ENCODE measurements at places on chromosomes 6 and 20.

DNA sequence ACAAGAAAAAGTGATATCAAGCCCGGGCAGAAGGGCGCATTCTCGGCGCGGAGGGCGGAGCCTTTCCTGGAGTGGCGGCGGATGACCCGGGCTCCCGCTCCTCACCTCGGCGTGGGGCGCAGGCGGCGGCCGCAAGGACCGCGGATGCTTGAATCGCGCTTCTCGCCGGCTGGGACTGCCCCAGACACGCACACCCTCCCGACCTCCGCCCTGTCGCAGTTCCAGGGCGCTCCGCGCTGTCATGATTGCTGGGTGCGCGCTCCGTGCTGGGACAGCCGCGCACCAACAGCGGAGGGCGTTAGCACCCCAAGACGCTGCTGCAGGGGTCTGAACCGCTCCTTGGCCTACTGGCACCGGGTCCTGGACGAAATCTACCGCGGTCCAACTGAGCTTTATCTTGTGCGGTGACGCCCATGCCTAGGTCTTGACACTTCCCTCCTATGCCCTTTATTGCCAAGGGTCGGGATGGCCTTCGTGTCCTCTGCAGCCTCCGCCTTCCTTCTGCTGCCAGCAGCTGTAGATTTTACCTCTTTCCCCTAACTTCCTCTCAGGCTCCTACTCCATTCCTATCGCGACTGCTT, 43.3 kb downstream of the IRAK1BP1 start:
- DNase-seq, result peak; percentile 50

GRCh38 chr6:13550656-13551055, 23.7 kb upstream of the SIRT5 start:
- no peak for DNase-seq

DNA sequence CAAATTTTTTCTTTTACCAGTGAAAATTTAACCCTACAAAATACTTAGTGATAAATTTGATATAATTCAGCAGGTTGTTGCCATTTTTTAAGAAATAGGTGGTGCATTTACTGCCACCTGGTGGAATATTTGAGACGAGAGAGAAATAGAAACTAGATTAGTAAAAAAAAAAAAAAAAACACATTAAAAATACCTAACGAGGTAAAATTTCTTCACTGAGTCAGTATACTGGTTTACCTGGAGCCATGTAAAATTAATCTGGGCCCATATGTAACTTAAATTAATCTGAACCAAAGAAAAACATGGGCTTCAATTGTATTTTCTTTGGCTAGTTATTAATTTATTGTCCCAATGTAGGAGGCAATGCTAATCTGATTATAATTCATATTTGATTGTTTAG, 520.8 kb downstream of the EPM2A start:
- peak; percentile 58 for DNase-seq

DNA sequence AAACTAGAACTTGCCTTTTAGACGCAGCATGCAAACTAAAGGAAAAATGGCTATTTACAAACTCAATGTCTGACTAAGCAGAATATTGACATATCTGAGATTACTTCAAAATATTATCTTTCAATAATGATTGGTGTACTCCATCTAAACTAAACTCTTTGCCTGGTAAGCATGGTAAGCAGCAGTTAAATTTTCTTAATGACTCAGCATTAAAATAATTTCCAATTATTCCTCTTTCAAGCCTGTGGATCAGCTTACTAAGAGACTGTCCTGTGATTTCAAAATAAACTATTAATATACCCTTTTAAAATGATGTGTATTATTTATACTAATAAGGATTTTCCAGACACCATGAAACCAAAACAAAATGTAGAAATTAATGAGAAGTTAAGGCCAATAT, 226.8 kb upstream of the THEMIS start:
- DNase-seq, result no peak

GRCh38 chr20:60690771-60691170, 561.3 kb upstream of the CDH4 start:
- no peak for DNase-seq

GRCh38 chr20:32967961-32968457, 36.2 kb downstream of the SUN5 start:
- no peak for DNase-seq

DNA sequence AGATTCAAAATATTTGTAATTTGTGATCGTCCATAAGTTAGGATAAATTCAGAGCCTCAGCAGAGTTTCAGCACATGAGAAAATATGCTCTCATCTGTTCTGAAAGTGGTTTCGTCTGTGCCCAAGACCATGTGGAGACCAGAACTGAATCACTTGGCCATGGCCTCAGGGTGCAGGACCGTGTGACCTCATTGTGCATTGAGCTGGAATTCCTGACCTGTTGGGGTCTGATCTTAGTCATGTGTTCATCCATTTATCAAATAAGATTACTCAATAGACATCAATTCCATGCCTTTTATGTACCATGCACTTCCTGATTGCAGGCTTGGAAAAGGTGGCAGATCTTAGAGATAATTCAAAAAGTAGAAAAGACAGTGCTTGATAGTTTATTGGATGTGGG, 680.5 kb downstream of the QKI start:
- no peak for DNase-seq

- DNase-seq, result no peak
These were observed 69.2 kb upstream of the ESR1 start for GRCh38 chr6:151738267-151738666.

- DNase-seq, result no peak
These were observed 20.4 kb downstream of the ARMC2 start for GRCh38 chr6:108868647-108869046.

- DNase-seq, result peak; percentile 64
These were observed 58.8 kb downstream of the REV3L start for GRCh38 chr6:111423960-111424846.

DNA sequence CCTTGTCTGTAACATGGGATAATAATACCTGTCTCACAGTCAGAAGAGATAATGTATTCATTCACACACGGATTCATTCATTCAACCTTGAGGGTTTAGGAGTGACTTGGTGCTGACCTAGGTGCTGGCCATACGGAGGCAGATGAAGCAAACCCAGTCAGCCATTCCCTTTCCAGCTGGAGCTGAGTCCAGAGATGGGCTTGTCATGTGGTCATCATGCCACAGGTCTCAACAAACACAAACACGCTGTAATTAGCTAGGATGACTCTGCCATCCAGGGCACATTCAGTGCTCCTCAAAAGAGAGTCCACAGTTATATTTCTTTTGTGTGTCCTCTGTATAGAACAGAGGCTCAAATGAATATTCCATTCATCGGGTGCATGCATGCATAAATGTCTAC, 19.5 kb upstream of the PRELID3B start:
- DNase-seq, result no peak

- no peak for DNase-seq
These were observed 101.1 kb upstream of the LRFN2 start for GRCh38 chr6:40688214-40688761.

DNA sequence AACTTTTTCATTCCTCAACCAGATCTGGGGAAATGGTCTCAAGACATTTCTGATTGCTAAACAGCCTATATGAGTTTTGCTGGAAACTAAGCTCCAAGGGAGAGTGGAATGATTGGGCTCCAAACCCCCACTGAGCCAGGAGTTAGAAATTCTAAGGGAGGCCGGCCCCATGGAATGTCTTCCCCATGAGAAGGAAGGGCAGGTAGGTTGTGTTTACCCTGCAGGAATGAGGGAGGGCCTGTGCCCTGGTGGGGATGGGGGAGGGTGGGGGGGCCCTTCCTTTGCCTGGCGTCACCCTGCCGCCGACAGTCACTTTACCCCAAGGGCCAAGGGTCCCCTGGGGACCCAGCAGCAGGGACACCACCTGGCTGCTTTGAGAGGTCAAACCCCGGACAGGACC, 298.9 kb downstream of the TFAP2C start:
- no peak for DNase-seq

- DNase-seq, result no peak
These were observed 442.4 kb upstream of the SOX4 start for GRCh38 chr6:21151119-21151518.

DNA sequence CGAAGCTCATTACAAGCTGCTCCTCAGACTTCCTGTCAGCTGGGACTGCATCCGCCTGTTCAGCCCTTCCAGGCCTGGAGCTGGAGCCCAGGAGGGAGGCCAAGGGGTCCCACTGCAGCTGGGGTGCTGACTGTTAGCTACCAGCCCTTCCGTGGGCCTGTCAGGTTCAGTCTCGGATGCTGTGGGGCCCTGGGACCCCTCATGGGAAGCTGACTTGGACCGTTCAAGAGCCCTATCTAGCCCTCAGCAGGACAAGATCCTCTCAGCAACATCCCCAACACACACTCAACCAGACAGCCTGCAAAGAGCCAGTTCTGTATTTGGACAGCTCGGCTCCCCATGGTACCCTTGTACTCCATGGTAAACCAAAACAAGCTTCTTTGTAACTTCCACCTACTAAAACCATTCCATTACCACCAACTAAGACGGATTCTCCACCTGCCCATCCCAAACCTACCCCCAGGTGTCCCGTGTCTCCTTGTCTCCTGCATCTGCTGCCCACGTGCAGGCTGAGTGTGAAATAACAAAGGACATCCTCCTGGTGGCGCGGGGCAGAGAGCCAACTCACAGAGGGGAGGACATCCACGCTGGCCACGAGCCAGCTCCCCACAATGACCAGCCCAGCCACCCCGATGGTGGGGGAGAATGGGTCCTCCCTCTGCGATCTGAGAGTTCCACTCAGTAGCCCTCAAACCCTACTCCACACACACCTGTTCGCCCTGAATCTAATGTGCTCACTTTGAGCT, 111.2 kb downstream of the TAF4 start:
- no peak for DNase-seq

DNA sequence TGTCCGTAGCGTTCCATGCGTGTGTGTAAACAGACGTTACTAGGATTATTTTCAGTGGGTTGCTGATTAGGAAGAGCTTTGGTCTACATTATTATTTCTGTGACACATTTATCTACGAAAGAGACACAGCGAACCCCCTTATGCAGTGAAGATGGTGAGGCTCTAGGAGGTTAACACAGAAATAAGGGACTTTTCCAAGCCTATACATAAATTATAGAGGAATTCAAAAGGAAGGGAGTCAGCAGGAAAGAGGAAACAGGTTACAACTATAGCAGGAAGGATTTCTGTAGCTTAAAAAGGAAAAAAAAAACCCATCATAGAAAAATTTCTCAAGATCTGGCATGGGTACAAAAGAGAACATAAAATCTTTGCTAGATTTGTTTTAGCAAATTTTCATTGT, 12.9 kb upstream of the RPS6KA2 start:
- no peak for DNase-seq

GRCh38 chr6:21905531-21905930, 312.0 kb downstream of the SOX4 start:
- no peak for DNase-seq

DNA sequence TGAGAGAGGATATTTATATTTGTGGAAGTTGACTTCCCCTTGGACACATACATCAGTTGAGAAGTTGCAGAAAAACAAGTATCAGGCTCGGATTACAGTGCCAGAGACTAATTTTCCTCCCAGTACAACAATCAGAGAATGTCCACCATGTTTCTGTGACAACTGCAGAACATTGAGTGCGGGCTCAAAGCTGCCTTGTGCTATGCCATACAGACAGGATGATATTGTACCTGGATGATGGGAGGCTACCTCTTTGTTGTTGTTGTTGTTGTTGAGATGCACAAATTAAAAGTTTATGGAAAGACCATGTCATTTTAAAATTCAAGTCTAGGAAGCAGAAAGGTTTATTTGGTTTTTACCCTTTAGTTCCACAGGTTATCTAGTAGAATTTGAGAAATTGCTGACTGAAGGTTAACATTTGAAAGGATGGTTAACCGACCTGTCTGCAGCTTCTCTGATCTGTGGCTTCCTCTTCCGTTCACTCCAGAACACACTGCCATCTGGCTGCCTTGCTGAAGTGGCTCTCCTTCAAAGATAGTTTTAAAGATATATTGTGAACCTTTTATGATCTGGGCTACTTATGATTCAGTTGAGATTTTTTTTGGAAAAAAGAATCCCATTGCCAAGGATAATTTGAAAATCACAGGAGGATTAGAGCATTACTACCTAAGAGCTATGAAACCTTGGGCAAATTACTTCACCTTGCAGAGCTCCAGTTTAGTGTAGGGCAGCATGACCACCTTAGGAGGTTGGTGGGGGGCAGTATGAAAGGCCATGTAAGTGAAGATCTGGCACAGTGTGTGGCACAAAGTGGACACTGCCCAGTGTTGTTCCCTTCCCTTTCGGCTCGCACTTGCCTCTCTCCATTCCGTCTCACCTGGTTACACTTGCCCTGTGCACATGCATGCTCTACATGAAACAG, 15.9 kb downstream of the TMEM200A start:
- no peak for DNase-seq

- DNase-seq, result peak; percentile 33
These were observed 127.9 kb downstream of the SLC23A2 start for GRCh38 chr20:4873396-4873795.

DNA sequence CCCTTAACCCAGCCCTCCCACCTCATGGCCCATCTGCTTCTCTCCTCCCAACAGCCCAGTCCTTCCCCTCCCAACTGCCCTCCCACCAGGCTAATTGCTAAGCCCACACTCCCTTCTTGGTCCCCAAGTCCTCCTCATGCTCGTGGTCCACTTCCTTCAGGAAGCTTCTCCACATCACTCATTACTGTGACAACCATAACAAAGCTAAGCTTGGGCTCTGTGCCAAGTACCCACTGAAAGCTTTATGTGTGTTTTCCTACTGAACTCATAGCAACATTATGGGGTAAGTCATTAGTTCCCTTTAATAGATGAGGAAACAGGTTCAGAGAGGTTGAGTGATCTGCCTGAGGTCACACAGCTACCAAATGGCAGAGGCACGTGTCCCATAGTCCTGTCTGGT, 16.2 kb downstream of the FRS3 start:
- DNase-seq, result no peak

GRCh38 chr6:38239719-38240451, 399.8 kb downstream of the BTBD9 start:
- DNase-seq, result peak; percentile 45

GRCh38 chr20:34747479-34747878, 43.3 kb downstream of the TP53INP2 start:
- no peak for DNase-seq

GRCh38 chr20:62641321-62642050, 817 bp upstream of the SLCO4A1 start:
- DNase-seq, result no peak

DNA sequence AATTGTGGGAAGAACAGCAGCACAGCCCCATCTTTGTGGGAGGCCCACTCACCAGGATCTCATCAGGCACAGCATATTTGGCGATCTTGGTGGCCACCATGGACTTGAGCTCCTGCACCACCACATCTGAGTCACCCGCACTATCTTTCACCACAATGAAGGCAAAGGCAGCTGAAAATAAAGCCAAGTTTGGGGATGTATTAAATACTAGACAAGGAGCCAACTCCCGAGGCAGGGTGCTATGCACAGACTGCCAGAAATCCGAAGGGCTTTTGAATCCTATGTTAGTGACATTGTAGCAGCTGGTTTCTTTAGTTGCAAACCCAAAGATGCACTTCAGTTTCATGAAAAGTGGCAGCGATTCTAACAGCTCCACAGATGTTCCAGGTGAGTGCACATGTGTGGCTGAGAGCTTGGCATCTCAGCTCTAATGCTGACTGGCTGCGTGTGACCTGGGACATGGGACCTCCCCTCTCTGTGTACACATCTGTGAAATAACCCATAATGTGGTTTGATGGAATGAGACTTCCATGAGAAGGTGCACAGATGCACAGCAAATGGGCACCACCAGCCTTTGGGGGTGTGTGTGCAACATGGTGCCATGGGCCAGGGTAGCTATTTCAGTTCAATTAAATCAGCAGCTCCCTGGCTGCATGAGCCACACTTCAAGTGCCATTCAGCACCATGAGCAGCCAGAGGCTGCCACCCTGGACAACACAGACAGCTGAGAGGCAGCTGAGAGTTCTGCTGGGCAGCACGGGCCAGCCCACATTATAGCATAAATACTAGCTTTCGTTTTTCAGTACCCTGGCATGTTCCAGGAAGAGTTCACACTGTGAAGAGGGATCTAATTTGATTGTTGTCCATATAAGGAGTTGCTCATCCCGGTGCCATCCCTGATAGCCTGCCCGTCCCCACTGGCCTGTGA, 16.9 kb upstream of the APMAP start:
- peak; percentile 45 for DNase-seq

All from astrocyte of the hippocampus (primary cell).